ENCODE measurements at places on chromosomes 2 and 18.

DNA sequence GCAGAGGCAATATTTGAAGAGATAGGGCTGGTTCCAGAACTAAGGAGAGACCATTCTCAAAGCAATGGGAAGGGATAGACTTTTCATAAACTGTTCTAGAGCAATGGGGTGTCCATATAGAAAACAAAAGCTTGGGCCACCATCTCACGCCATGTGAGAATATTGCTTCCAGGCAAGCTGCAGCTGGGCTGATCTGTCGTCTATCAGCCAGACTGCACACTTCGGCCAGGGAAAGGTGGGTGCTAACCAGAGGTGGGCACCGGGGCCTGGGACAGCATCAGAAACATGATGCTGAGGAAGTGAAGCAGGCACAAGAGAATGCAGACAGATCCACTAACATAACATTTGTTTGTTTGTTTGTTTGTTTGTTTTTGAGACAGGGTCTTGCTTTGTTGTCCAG, 43.7 kb downstream of the MYO7B start:
- DNase-seq: no peak

- no peak for DNase-seq
Observed at GRCh38 chr18:7520200-7520785, 46.8 kb upstream of the PTPRM start.

DNA sequence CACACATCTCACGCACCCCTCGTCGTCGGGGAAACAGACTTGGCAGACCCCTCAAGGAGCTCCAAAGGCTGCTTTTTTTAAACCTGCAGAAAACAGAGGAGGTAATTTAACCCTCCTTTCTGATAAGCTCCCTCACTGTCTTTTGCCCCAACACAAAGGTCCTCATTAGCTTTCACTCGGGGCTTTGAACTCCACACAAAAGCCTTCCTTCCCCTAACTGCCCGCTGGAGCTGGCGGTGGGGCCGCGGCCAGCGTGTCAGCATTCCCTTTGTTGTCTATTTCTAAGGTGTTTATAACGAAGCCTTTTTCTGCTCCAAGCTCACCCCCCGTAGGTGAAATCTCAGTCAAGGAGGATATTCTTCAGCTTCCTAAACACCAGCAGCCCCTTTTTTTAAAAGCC, 43.5 kb upstream of the ID2 start:
- no peak for DNase-seq

GRCh38 chr18:57698571-57699276, 77.1 kb upstream of the NARS1 start:
- peak; percentile 42 for DNase-seq

GRCh38 chr2:11092701-11093335, 62.4 kb upstream of the SLC66A3 start:
- DNase-seq: no peak

GRCh38 chr2:57552885-57553284, 493.7 kb upstream of the VRK2 start:
- DNase-seq: no peak

Measured in muscle of back (tissue), 13 donors.